ENCODE measurements at places on chromosomes 7 and 10. TPM values are rescaled to one million over a fixed set of nuclear protein-coding genes. Genes with fewer than 3 reads are reported as not detected.

GRCh38 chr7:46239846-46240245, 318.8 kb upstream of the IGFBP3 start:
- DNase-seq: no peak

Gene CCDC172
- total RNA-seq: not detected

DNA sequence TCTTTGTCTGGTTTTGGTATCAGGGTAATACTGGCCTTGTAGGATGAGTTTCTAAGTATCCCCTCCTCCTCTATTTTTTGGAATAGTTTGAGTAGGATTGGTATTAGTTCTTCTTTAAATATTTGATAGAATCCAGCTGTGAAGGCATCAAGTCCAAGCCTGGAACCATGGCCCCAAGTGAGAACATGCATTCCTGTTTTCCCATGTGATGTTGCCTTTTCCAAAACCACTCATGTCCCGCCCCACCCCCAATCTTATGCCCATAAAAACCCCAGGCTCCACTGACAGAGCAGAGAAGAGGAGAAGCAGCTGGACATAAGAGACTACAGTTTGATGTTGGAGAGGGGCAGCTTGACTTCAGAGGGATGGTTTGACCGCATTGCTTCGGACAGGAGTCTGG, 71.2 kb downstream of the MINPP1 start:
- DNase-seq: no peak

GRCh38 chr10:81996927-81997326, 121.9 kb downstream of the NRG3 start:
- no peak for DNase-seq
